ENCODE measurements at places on chromosomes 1 and 21. TPM values are rescaled to one million over a fixed set of nuclear protein-coding genes. Genes with fewer than 3 reads are reported as not detected.

The KIF21B gene
- total RNA-seq: 0.60 TPM

The AMIGO1 gene
- 3.4 TPM for total RNA-seq

The AMY1C gene
- not detected for total RNA-seq

The GRIK3 gene
- total RNA-seq: not detected

The DMRTA2 gene
- 0.20 TPM for total RNA-seq

The UTS2 gene
- total RNA-seq: 0.10 TPM

The CFHR1 gene
- not detected for total RNA-seq

The SLAMF9 gene
- 0.60 TPM for total RNA-seq

The ZNF362 gene
- total RNA-seq: 6.6 TPM

The DRAXIN gene
- total RNA-seq: 0.10 TPM

The NPL gene
- 2.6 TPM for total RNA-seq

The PGBD5 gene
- 0.10 TPM for total RNA-seq

The TP73 gene
- not detected for total RNA-seq

The WNT4 gene
- total RNA-seq: not detected

The GJA8 gene
- total RNA-seq: 0.12 TPM

The AKR7A3 gene
- 0.84 TPM for total RNA-seq

The TFF3 gene
- total RNA-seq: 2.6 TPM

The RAB42 gene
- total RNA-seq: 1.9 TPM

The DDX20 gene
- total RNA-seq: 19.9 TPM

The LHX4 gene
- 0.20 TPM for total RNA-seq

The SMCP gene
- not detected for total RNA-seq

The SHE gene
- not detected for total RNA-seq

The PDZK1IP1 gene
- not detected for total RNA-seq

The FASLG gene
- total RNA-seq: not detected

The MTARC1 gene
- not detected for total RNA-seq

The TRIM45 gene
- total RNA-seq: 3.3 TPM

The PTBP2 gene
- 31.1 TPM for total RNA-seq

The FMO4 gene
- 3.1 TPM for total RNA-seq

The LAMB3 gene
- total RNA-seq: 20.2 TPM

The GPR25 gene
- total RNA-seq: not detected

The SMIM34 gene
- not detected for total RNA-seq

The NHLH1 gene
- not detected for total RNA-seq

The ETV3L gene
- total RNA-seq: not detected

The ATAD3C gene
- total RNA-seq: not detected

The CACNA1S gene
- total RNA-seq: not detected

The ZNF648 gene
- total RNA-seq: not detected

The TFF2 gene
- total RNA-seq: not detected

The PRMT6 gene
- 8.9 TPM for total RNA-seq

The SLC35E2B gene
- total RNA-seq: 10.1 TPM

The TMEM82 gene
- total RNA-seq: not detected

The FGR gene
- total RNA-seq: not detected

The NMNAT2 gene
- 4.4 TPM for total RNA-seq

The KCNK1 gene
- 0.12 TPM for total RNA-seq

The IFNAR1 gene
- total RNA-seq: 16.7 TPM

The ZNF687 gene
- 6.7 TPM for total RNA-seq

The PADI4 gene
- 6.7 TPM for total RNA-seq
